ENCODE measurements at places on chromosomes 3 and 15.

DNA sequence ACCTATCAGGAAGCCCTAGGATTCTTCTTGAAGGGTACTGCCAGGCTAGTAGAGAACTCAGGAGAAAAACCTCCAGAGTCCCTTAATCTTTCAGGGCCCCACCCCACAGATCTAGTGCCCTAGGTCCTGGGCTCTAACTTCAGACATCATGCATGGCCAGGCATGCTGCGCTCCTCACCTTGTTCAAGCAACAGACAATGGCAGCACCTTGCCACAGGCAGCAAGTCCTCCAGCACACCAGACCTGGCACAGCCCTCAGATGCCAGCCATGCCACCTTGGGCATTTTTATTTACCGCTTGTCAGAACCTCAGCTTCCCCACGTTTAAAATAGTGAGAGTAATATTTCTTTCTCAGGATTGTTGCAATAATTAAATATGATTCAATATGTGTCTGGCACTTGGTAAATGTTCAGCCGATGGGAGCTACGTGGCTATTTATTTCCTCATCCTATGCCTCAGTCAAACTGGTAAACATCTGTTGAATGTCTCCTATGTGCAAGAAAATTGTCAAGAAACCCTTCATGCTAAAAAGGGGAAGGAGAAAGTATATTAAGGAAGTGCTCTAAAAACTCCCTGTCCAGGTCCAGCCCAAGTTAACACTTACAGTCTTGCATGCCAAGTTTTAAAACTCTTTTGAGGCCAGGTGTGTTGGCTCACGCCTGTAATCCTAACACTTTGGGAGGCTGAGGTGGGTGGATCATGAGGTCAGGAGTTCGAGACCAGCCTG lies 14.5 kb upstream of the CCR1 start:
- H3K27ac ChIP-seq = no peak overlapping the region
- H3K4me3 ChIP-seq = no peak overlapping the region
- H3K36me3 ChIP-seq = no peaks in the 10 kb centered on the region
- no peaks in the 10 kb centered on the region for H3K4me1 ChIP-seq

- no peak overlapping the region for H3K4me3 ChIP-seq
- no peak overlapping the region for H3K27ac ChIP-seq
- DNase-seq = no peak
- no peaks in the 10 kb centered on the region for H3K27me3 ChIP-seq
- no peaks in the 10 kb centered on the region for H3K36me3 ChIP-seq
Observed at GRCh38 chr3:23696842-23697241, 108.9 kb upstream of the UBE2E1 start.

- H3K27ac ChIP-seq = no peak overlapping the region
- peaks cover 27% of the 10 kb centered on the region for H3K4me1 ChIP-seq
- DNase-seq = no peak
- peaks cover 94% of the 10 kb centered on the region for H3K36me3 ChIP-seq
- H3K27me3 ChIP-seq = no peaks in the 10 kb centered on the region
- no peak overlapping the region for H3K4me3 ChIP-seq
Observed at GRCh38 chr3:170171563-170171962, 10.0 kb downstream of the PHC3 start.

DNA sequence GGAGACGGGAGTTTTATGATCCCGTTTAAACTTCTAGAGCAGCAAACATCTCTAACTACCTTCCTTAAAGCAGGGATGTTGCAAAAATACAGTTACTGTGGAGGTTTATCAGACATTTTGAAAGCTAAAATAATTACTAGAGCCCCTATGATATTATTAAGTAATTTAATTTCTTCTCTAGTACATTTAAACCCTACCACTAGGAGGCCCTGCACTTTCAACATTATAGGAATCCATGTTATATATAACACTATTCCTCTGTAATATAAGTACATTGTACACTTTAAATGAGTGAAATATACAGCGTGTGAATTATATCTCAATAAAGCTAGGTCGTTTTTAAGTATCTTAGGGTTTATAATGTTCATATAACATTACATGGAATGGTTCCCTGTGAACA lies 11.5 kb downstream of the SETMAR start:
- no peaks in the 10 kb centered on the region for H3K4me1 ChIP-seq
- DNase-seq = no peak
- no peak overlapping the region for H3K4me3 ChIP-seq
- H3K27me3 ChIP-seq = no peaks in the 10 kb centered on the region

DNA sequence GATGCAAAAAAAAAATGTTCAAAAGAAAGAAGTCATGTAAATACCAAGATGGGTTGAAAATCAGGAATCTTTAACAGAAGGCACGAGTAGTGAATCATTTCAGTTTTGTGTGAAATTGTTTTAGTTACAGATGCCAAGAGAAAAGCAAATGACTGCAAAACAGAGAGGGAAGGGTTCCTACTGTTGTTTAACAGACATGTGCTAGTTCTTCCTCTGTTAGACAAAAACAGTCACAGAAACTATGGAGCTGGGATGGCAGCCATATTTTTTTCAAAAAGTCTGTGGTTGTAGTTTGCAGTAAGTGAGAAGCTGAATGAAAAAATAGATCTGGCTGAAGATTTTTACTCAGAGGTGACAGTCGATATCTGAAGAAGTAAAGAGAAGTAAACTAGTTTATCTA lies 511.9 kb downstream of the ZIC1 start:
- H3K4me1 ChIP-seq = no peaks in the 10 kb centered on the region
- DNase-seq = no peak
- H3K27me3 ChIP-seq = no peaks in the 10 kb centered on the region
- no peak overlapping the region for H3K4me3 ChIP-seq
- no peaks in the 10 kb centered on the region for H3K36me3 ChIP-seq
- no peak overlapping the region for H3K27ac ChIP-seq

- no peak overlapping the region for H3K27ac ChIP-seq
- no peaks in the 10 kb centered on the region for H3K4me1 ChIP-seq
- DNase-seq = no peak
- H3K4me3 ChIP-seq = no peak overlapping the region
- H3K27me3 ChIP-seq = no peaks in the 10 kb centered on the region
Observed at GRCh38 chr15:69305204-69305931, 6.7 kb downstream of the PAQR5 start.

- DNase-seq = peak; percentile 30
- no peaks in the 10 kb centered on the region for H3K27me3 ChIP-seq
- no peaks in the 10 kb centered on the region for H3K4me1 ChIP-seq
Observed at GRCh38 chr3:196537319-196537984, 22.3 kb upstream of the SMCO1 start.

GRCh38 chr3:143314251-143315093 lies 194.9 kb downstream of the CHST2 start:
- H3K27me3 ChIP-seq = no peaks in the 10 kb centered on the region
- no peak for DNase-seq
- peaks cover 28% of the 10 kb centered on the region for H3K4me1 ChIP-seq
- H3K4me3 ChIP-seq = no peak overlapping the region
- peak overlapping the region; percentile 73 for H3K27ac ChIP-seq
- H3K36me3 ChIP-seq = no peaks in the 10 kb centered on the region

All from DND-41 (cell line).